ENCODE measurements at places on chromosomes 11 and 22.

DNA sequence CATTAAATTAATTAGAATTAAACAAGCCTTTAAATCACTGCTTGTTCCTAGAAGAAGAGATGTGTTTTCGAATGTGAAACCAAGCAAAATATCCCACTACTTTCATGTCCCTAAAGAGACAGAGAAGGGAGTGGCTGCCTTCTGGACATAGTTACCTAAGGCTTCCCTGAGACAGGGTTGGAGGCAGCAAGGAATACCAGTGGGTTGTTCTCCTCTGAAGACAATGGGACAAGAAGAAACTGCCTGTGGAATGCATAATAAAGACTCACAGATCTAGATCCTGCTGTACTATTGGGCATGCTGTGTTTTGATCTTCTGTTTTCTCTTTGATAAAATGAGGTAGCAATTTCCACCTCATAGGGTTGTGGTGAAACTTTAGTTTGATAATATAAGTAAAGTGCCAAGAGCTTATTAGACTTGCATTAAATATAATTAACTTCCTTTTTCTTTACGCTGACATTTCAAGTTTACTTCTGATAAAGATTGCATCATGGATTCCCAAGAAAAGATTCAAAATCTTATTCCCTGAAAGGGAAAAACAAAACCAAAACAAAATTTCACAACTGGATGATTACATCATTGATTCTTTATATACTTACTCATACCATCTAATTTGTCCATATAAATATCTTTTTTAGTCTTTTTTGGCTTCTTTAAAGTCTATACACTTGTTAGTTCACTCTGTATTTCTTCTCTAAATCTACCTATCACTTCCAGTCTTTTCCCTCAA is 621.3 kb downstream of the ETS1 start:
- no peak for DNase-seq

GRCh38 chr11:114162719-114163123 is 103.2 kb downstream of the ZBTB16 start:
- peak; percentile 88 for DNase-seq

DNA sequence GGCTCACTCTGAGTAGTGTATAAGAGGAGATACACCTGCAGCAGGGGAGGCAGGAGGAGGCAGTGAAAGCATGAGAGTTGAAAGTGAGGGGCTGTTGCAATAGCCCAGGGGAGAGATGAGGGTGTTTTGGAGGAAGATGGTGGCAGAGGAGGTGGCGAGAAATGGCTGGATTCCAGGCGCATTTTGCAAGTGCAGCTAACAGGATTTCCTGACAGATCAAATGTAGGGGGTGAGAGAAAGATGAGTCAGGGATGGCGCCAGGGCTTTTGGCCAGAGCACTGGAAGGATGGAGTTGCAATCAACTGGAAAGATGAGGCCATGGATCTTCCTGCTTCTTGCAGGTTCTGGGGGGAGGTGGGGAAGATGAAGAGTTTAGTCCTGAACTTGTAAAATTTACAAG is 16.8 kb upstream of the TSPAN18 start:
- DNase-seq, result no peak

DNA sequence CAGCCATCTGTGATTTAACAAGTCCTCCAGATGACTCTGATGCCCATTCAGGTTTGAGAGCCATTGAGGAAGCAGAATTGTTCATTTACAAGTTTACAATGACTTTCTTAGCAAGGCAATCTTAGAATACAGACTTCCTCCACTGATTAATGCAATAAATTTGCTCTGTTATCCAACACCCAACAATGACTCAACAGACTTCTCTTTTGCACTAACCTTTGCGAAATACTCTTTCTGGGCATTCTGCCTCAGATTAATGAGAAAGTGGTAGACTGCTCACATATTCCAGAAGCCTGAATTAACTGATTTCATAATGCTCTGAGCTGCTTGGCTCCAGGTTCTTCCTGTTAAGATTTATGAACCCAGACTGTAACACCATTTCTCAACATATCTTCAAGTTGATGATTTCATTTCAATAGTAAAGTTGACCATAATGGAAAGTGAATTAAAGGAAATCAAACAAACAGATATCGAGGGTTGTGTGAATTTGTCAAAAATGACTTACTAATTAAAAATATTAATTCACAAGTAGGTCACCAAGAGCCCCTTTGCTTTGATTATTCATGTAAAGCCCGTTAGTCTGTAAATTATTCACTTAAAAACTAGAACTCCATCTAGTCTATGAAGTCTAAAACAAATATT is 70.5 kb upstream of the BLID start:
- DNase-seq, result peak; percentile 100

DNA sequence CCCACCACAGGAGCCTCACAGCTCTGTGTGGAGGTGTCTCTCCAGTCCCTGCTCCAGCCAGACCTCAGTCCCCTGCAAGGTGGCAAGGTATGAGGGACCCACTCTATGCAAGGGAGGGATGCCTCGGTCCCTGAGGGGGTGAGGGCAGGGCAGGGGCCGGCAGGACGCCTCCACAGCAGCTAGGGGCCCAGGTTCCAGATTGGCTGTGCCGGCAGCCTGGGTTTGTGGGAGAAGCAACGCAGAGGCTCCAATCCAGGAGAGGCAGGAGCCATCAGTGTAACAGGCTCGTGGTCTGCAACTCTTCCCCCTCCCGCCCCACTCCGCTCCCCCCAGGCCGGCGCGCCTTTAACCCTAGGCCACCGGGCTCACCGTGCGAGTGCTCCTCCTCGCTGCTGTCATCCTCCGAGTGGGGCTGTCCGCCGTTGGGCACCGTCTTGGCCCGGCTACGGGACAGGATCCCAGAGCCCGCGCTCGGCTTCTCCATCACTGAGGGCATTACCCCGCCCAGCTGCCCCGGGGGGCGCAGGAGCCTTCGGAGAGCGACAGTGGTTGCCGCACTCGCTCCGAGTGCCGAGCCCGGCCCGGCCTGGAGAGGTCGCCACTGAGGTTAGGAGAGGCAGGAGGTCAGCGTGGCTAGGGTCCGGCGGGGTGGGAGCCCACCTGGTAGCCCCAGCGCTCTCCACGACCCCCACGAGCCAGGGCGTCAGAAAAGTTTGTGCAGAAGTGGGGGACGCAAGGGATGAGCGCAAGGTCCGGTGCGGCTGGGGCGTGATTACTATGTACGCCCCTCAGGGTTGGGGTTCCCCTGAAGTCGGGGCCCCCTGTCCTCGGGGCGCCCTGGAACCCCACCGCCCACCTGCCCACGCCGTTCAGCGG is 765 bp downstream of the RCOR2 start:
- DNase-seq, result no peak

- DNase-seq, result no peak
These were observed at the start of gene TMPRSS13 for GRCh38 chr11:117929142-117929915. Gene TMPRSS13, minus strand, starts transcription at chr11:117929402. Its CDS starts 95 bp downstream, at chr11:117929307.

DNA sequence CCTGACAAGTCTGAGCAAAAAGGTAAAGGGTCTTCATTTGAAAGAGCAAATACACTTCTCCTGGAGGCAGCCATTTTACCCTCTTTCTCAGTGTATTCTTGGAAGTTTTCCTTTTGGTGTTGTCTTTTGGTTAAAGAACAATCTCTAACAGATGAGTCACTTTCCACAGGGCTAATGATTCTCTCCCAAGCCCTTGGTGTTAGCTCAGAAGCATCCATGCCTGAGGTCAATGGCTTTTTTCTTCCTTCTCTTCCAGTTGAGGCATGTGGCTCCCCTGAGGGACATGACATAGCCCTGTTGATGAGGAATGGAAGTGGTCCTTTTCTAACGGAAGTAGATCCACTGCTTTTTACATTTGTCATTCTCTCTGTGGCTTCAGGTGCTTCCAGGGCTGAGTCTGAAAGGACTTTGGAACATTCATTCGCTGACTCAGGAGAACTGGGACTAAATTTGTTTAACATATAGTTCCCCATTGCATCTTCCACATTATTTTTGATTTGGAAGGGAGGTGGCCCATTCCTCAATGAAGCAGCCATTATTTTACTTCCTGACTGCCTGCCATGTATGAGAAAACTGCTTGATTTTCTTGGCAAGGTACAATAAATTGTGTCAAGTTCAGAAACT is 13.8 kb upstream of the POGLUT3 start:
- DNase-seq, result peak; percentile 66

DNA sequence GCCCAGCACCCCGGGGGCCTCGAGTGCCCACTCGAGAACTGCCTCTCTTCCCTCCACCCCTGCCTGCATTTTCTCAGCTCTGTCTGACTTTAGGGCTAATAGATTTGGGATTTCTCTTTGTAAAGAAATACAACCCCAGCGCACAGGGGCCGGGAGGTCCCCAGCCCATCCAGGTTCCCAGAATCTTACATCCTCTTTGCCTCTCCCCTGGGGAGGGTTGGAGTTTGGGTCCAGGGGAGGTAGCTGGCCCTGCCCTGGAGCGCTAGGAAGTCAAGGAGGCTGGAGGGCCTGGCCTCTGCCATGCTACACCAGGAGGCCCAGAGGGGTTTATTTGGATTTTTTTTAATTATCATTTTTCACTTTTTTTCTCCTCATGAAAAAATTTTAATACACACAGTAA is 65.7 kb upstream of the LMO1 start:
- no peak for DNase-seq

DNA sequence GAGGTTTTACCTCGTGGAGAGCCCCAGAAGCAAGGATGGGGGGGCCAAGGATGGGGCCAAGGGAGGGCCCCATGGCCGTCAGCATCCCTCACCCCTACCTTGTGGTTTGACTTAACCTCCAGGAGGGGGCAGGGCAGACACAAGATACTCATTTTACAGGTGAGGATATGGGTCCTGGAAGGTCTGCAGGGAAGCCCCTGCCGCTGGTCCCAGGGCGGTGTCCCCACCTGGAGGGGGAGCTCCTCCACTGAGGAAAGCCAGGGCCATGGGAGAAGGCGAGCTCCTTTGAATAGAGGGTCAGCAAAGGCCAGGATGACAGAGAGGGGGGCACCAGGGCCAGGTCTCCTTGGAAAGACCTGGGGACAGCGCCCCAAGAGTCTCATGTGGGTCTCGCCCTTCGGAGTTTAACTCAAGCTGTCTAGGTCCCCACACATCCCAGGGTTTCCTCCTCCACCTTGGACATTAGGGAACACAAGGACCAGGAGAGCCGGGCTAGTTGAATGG is 5.9 kb upstream of the ADORA2A start:
- DNase-seq, result no peak

DNA sequence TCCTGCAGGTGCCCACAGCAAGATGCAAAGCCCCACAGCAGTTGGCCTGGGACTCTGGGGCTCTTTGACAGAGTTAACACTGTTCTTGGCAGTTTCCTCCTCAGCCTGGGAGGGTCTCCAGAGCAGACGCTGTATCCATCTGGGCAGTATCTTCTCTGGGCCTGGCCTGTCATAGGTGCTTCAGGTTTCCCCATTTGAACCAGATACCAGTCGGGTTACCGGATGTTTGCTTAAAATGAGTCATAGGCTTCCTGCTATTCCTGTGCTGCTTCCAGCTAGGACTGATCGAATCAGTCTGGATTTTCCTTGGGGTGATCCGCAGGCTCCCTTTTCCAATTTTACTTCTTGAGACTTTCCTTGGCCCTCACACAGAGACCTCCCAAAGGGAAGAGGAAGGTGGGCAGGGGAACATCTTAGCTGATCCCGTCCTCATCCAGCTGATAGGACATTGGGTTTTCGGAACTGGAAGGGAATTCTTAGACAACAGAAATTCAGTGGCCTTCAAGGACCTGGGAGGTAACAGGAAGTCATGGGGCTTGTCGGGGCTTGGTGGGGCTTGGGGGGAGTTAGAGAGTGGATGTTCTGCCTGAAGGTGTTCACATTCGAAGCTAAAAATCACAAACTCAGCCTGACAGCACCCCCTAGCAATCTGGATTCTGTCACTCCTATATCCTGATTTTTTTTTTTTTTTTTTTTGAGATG is 2.4 kb upstream of the RANGAP1 start:
- no peak for DNase-seq

DNA sequence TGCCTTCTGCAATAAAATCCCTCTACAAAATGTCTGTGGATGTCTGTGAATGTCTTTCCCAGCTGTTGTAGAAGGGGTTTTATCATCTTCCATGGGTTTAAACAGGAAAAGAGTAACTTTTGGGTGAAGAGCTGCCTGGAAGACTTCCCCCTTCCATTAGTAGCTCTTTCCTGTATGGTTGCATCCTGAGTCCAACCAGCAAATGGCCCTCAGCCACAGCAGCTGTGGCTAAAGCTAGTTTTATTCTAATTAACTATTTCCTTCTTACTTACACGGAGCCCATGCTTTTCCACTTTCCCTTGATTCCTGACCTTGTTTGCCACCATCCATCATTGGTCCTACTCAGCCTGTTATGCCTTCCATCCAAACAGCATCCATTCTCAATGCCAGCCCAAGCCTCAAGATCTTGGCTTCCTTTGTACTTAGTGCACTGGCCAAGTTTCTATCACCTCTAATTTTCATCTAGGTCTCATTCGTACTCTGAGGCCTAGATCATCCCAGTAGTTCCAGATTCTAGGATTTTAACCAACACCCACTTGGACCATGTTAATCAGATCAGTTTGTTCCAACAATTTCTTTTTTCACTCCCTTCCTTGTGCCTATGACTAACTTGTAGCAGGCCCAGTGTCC is 41.5 kb upstream of the CADM1 start:
- no peak for DNase-seq

GRCh38 chr11:115222218-115222862 is 281.9 kb downstream of the CADM1 start:
- DNase-seq, result peak; percentile 56

- no peak for DNase-seq
These were observed 103.8 kb upstream of the CHORDC1 start for GRCh38 chr11:90326647-90327046.

- no peak for DNase-seq
These were observed 134.7 kb downstream of the CEP164 start for GRCh38 chr11:117462183-117462863.

All from GM04503 (cell line).